ENCODE measurements at places on chromosomes 4 and X.

GRCh38 chr4:8343262-8343966, 73.9 kb downstream of the HTRA3 start:
- no peak for DNase-seq

DNA sequence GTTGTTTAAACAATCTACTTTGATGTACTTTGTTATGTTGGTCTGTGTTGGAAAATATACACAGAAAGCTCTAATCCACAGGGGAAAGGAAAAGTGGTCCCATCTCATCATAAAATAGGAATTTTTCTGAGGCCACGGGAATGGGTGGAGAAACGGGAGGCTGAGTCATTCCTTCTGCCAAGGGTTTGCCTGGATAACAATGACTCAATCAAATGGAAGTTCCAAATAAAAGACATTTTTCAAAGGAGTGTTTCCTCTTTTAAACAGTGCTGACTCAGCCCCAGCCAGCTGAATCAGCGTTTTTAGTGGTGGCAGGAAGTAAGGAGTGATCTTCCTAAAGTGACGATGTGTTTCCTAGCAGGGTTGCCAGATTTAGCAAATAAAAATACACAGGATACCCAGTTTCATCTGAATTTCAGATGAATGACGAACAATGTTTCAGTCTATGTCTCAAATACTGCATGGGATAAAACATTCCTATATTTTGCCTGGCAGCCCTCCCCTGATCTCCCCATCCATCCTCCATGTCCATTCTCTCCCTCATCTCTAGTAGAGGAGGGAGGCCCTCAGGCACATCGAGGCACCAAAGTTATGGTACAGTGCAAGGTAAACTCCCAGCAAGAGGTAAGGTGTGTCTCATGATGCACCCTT, 345.4 kb upstream of the GATB start:
- DNase-seq = peak; percentile 95

DNA sequence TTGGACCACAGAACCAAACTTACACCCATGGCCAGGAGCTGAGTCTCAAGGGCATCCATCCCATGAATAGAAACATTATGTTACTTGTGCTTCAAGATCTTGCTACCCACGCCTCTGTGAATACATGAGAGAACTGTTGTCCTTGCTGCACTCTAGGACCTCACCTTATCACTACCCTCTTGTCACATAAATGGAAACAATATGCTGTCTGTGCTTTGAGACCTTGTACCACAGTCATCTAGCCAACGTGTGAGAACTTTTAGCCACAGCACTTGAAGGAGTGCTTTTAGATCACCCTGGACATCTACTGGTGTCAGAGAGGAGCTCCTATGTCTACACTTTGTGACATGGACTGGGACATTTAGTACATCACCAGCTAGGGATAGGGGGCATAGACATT, 30.7 kb upstream of the HUWE1 start:
- no peak for DNase-seq

DNA sequence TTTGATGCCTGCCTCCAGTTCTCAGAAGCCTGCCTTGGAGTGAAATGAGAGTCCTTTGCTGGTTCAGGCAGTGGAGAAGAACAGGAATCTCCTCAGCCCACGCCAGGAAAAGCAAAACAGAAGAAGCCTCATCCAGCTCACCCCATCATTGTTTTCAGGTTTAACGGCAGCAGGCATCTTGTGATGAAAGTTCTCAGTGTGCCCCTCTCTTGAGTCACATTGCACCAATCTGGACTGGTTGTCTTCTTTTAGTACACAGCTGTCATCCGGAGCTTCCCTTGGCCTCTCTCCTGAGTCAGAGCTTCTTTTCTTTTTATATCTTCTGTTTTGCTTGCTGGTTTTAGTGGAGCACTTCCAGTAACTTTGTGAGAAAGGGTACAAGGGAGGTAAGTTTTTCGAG, 50.9 kb downstream of the TSPAN7 start:
- no peak for DNase-seq

DNA sequence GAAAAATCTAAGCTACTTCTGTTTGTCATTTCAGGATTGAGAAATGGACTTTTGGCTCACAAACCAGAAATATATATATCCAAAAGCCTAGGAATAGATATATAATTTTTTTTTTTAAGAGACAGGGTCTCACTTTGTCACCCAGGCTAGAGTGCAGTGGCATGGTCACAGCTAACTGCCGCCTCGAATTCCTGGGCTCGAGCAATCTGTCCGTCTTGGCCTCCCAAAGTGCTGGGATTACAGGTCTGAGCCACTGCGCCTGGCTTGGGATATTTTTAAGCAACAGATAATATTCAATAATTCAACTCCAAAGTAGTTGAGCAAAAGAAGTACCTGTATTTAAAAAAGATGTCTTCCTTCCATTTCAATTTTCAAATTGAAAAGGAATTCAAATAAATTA, 112.5 kb downstream of the C4orf51 start:
- no peak for DNase-seq

GRCh38 chr4:25450491-25450901, 73.4 kb downstream of the ANAPC4 start:
- DNase-seq = no peak

GRCh38 chrX:151974336-151975227, at the start of gene GABRE:
Gene GABRE (minus strand): TSS chrX:151974676. CDS start chrX:151974625, 51 bp downstream.
- DNase-seq = no peak

Data from GM04504 (cell line).